ENCODE measurements at places on chromosomes 12 and 14.

DNA sequence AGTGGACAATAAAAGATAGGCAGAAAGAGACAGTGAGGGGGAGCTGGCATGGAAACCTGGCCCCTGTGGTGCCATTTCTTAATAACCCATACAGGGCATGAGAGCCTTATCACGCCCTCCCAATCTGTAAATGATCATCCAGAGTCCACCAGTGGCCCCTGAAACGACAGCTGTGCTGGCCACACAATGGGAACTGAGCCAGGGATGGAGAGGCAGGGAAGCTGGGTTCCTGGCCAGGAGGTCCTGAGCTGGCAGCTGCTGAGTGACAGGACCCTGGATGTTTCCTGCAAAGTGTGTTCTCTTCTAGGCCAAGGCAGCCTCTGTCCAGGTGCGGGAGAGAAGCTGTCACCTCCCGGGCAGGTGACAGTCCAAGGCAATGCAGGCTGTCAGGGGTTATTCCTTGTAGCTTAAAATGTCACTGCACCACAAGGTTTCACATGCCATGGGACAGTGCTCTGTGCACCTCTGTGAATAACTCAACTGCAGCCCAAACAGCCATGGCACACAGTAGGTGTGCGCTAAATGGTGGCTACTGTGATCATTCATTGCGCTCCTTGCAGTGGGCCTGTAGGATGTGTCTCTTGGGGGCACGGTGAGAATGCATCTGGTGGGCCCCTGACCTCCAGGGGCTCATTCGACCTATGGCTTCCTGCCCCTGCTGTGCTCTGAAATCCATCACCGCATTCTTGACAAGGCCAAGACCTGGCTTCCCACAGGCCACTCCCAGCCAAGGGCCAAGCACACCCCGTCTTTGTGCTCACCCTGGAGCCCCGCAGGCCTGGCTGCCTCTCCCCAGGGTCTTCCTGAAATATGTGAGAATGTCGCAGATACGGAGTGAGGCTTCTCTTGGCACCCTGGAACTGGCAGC lies 46.3 kb upstream of the BCL11B start:
- no peak for DNase-seq

DNA sequence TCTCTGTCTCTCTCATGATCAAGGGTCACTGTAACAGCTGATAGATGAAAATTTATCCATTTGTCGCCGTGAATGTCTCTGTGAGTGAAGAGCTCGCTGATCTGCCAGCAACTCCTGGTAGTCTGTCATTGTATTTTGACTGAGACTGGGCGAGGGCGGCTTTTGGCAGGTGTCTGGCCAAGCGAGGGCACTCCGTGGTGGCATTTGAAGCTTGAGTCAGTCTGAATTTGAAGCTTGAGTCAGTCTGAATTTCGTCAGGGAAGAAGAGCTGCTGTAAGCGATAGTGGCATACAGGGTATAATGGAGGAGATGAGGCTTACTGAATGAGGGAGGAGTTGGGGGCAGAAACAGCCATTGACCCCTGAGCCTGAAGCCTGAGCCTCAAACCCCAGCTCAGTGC lies 56.8 kb upstream of the FAM181A start:
- DNase-seq: no peak

- no peak for DNase-seq
Measured at GRCh38 chr12:77337362-77337761, 272.0 kb upstream of the E2F7 start.

DNA sequence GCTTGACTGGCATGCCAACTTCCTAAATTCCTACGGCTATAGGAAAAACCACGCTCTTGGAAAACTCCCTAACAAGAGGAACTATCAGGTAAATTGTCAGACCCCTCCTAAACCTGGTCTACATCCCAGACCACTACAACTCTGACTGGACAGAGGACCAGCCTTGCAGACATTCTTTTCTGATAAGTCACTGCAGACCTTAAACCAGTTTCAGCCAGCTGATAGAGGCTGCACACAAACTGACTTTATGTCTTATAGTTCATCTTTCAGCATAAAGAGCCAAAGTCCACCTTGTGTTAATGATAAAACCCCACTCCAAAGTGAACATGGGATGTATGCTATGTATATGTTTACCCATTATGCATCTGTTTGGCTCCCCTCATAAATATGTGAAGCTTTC lies 166.6 kb downstream of the KTN1 start:
- DNase-seq: no peak

DNA sequence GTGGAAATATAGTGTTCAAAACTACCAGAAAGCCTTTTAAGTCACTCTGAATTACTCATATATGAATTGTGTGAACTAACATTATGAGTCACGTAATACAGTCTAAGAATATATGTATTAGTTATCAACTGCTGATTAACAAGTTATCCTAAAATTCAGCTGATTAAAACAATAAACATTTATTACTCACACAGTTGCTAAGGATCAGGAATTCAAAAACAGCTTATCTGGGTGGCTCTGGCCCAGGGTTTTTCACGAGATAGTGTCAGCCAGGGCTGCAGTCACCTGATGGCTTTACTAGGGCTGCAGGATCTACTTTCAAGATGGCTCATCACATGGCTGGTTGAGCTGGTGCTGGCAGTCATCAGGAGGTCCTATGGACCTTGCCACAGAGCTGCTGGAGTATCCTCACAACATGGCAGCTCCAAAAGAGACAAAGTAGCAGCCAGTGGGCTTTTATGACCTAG lies 36.5 kb downstream of the CORO1C start:
- no peak for DNase-seq

- no peak for DNase-seq
Measured at GRCh38 chr12:52395761-52396434, 10.2 kb downstream of the KRT82 start.

DNA sequence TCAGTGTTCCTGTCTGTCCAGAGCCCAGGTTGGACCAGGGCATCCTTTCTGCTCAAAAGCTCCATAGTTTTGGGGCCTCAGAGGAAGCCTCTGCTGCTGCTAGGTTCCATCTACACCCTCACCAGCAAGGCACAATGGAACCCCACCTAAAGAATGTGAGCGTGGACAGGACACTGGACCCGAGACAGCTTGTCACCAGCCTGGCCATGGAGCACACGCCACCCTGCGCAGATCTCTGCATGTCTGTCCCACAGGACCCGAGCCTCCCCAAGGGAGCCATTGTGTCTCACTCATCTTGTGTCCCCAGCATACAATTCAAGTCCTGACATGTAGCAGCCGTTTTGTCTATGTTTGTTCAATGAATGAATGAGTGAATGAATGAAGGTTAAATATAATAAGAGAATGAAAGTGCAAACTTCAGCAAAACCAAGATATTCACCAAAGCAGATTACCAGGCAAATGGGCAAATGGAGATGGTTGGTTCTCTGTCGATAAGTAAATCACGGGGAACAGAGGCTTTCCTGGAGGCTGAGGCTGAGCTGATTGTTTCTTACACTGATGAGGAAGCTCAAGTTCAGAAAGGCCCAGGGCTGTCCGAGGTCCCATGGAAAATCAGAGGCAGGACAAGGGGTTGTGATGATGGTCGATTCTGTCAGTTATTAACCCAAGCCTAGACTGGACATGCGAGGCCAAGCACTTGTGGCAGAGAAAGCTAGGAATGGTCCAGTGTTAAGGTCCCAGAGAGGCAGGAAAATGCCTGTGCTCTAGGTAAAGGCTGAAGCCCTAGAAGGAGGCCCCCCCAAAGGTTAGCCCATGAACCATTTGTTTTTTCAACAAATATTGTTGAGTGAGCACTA lies 27.0 kb downstream of the SERPINA3 start:
- DNase-seq: no peak

Measured in HL-60 (cell line).